A549 treated with ZK216348 at 1 μM for 4 hours (cell line): ENCODE measurements at places on chromosomes 6 and 20. TPM values are rescaled to one million over a fixed set of nuclear protein-coding genes. Genes with fewer than 3 reads are reported as not detected.

Gene BPIFB3
- total RNA-seq = not detected in 5 replicates

Gene AKAP7
- 1.2 to 3.5 TPM (median 3.1 TPM) in 5 replicates for total RNA-seq

Gene ELOVL4
- 1.2 to 2.4 TPM (median 1.6 TPM) in 5 replicates for total RNA-seq

Gene TMEM170B
- 0.25 to 0.86 TPM (median 0.73 TPM) in 5 replicates for total RNA-seq

Gene TRIM31
- total RNA-seq = 1.1 to 1.3 TPM (median 1.1 TPM) in 5 replicates

Gene TMC2
- not detected in 5 replicates for total RNA-seq

Gene FABP7
- total RNA-seq = not detected in 5 replicates

Gene STK35
- total RNA-seq = 10.2 to 14.1 TPM (median 12.6 TPM) in 5 replicates

Gene PRDM13
- total RNA-seq = 0.45 to 1.2 TPM (median 0.99 TPM) in 5 replicates

Gene LY6G6F
- total RNA-seq = not detected in 5 replicates

Gene DEFB124
- total RNA-seq = not detected in 5 replicates

Gene XRN2
- 90.6 to 110 TPM (median 101 TPM) in 5 replicates for total RNA-seq

Gene PTCHD4
- total RNA-seq = 0.06 to 0.11 TPM (median 0.09 TPM) in 3 of 5 replicates, not detected in the others

Gene GMDS
- 7.5 to 10.8 TPM (median 9.0 TPM) in 5 replicates for total RNA-seq

Gene TGM3
- total RNA-seq = 0.07 to 0.22 TPM (median 0.08 TPM) in 3 of 5 replicates, not detected in the others

Gene SYCP2L
- total RNA-seq = 2.4 to 3.9 TPM (median 3.6 TPM) in 5 replicates

Gene MCHR2
- total RNA-seq = not detected in 5 replicates

Gene LY86
- total RNA-seq = not detected in 5 replicates

Gene TCF21
- total RNA-seq = 0.05 TPM in 1 of 5 replicates, not detected in the others
